Activated CD4-positive, alpha-beta T cell treated with anti-CD3 and anti-CD28 coated beads for 1 hour (primary cell): ENCODE measurements at places on chromosomes 13 and 19.

DNA sequence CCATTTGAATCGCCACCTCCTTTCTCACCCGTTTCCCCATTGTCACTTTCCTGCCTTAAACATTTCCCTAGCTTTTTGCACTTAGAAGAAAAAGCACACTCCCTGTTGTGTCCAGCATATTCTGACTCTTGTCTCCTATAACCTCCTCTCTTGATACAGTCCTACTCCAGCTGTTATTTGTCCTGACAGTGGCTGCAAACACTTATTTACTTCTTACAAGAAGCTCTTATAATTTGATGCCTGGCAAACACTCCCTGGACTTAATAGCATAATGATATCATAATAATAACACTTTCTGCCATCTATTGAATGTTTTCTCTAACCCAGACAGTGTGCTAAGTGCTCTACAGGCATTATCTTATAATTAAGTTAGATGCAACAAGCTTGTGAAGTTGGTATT is 76.6 kb downstream of the DGKH start:
- DNase-seq, result no peak

- DNase-seq, result no peak
These were observed 74.2 kb upstream of the CSNK1A1L start for GRCh38 chr13:37179645-37180044.

DNA sequence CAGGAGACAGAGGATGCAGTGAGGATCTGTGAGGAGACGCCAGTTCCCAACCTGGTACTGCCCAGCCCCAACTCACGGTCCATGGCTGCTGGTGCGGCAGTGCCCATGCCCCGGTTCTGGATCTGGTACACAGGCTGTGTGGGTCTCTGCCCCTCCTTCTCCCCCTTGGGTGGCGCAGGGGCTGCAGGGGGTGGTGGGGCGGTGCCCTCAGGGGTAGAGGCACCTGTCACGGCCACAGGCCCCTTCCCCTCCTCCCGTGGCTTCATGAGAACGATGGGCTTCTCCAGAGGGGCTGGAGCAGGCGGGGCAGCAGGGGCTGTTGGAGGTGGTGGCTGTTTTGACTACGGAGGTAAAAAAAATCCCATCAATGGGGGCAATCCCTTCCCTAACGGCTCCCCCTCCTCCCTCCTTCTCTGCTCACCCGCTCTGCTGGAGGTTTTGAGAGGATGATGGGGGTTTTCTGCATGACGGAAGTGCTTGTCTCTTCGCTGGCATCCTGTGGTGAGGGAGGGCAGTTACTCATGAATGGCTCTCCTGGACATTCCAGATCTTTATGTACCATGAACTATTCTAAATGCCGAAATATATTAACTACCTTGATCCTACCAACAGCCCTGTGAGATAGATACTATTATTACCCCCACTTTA is 7.1 kb downstream of the SMG9 start:
- DNase-seq, result no peak

- DNase-seq, result no peak
These were observed 67.4 kb downstream of the STK24 start for GRCh38 chr13:98509271-98510155.

DNA sequence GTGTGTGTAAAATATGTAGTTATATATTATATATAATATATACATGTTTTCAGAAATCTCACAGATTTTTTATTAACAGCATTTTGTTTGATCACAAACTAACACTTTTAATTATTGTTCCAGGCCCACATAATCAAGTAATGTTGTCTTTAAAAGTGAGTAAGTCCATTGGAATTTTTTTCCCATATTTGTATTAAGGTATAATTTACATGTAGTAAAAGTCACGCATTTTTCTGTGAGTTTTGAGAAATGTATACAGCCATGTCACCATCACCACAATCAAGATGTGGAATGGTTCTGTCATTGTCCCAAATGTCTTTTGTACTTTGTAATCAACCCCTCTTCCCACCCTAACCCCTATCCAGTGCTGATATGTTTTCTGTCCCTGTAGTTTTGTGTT is 120.0 kb upstream of the RFC3 start:
- no peak for DNase-seq

DNA sequence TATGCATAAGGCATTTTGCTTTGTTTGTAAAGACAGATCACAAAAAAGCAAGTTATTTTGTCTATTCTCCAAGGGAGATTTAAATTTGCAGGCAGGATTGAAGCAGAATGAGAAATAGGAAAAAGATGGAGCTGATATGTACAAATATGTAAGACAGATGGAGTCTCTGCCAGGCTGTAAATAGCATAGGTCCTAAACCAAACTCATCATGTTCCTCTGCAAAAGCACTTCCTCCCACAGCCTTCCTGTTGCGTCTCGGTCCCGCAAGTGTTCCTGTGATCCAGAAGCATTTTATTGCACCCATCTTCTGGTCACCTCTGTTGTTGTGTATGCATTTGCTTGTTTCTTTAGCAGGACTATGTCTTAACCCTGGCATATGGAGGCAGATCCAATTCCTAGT is 95.7 kb upstream of the CLDN10 start:
- no peak for DNase-seq
